ENCODE measurements at places on chromosomes 3 and 15. TPM values are rescaled to one million over a fixed set of nuclear protein-coding genes. Genes with fewer than 3 reads are reported as not detected.

Gene RARB
- 20.8 TPM for total RNA-seq

Gene PARP15
- total RNA-seq, result under 0.01 TPM

Gene GOLGA8J
- total RNA-seq, result not detected

Gene SEMA3B
- total RNA-seq, result 3.1 TPM

Gene TTLL13
- 0.08 TPM for total RNA-seq

Gene AGBL1
- total RNA-seq, result not detected

Gene ANKUB1
- total RNA-seq, result not detected

Gene ITGA11
- total RNA-seq, result 2.0 TPM

Gene SLC28A1
- total RNA-seq, result not detected

All from epithelial cell of alveolus of lung (primary cell).